ENCODE measurements at places on chromosomes 5 and 9.

DNA sequence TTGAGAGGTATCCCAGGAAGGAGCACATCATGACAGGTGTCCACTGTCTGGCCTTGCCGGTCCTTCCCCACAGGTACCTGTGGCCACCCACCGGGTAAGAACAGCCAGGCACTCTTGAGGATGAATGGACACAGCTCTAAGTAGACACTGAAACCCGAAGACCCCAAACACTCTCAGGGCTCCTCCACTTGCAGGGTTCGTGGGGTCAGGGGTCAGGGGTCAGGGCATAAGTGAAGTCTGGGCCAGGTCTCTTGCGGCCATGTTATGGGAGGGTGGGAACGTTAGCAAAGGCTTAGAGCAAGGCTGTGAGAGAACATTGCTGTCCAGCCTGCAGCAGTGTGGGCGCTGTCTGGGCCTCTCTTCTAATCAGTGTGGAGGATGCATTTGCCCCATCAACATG lies 40.0 kb downstream of the MAPK9 start:
- no peak for DNase-seq

DNA sequence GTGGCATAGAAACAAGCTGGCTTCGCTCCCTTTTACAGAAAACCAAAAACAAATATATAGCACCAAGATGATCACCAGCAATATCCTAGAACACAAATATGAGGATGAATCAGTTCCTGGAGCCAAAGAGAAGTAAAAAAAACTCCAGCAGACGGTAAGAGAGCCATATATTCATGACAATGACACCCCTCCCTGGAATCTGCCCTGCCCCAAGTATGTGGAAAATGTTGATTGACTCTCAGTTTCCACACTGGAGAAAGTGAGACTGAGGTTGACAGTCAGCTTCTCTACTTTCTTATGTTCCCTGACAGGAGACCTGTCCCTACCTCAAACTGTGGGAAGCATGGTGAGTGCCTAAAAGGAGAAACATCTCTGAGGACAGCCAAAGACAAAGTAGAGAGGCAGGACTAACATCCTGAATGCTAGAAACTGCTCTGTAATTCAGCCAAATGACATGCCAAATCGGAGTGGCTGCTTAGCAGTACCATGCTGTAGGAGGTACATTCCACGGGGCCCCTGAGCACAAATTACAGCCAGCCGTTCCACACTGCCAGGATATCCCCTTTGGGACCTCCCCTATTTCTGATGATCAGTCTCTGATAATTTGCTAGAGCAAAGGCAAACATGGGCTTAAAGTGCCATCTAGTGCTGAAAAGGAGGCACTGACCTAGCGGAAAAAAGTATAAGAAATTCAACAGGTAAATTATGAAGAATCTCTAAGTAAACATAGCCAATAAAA lies 424.0 kb upstream of the RGMB start:
- DNase-seq, result peak; percentile 30

DNA sequence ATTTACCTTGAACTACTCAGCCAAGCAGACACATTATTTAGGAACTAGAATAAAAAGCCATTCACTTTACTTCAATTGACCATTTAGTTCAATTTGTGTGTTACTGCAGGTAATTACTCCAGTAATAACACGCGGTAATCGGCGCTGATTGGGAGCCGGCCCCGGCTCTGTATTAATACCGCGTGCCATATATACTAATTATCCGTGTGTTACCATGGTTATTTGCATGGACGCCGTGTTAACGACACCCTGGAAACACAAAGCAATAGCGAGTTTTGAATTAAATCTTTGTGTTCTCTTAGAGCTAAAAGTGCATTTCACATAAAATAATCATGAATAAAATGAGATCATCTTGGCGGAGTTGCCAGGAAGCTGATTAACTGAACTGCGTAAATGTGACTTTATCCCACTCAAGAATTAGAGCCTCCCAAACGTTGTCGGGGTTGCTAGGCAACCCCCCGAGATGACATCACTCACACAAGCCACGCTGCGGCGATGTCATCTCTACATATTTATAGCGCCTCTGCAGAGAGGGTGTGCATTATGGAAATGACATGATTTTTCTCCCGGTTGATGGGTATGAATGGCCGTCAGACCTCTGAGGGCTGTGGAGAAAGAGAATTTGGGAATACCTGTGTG lies 41.4 kb upstream of the RNU6ATAC start:
- no peak for DNase-seq

- DNase-seq, result no peak
Observed at GRCh38 chr5:154251529-154251928, 61.0 kb downstream of the GALNT10 start.

DNA sequence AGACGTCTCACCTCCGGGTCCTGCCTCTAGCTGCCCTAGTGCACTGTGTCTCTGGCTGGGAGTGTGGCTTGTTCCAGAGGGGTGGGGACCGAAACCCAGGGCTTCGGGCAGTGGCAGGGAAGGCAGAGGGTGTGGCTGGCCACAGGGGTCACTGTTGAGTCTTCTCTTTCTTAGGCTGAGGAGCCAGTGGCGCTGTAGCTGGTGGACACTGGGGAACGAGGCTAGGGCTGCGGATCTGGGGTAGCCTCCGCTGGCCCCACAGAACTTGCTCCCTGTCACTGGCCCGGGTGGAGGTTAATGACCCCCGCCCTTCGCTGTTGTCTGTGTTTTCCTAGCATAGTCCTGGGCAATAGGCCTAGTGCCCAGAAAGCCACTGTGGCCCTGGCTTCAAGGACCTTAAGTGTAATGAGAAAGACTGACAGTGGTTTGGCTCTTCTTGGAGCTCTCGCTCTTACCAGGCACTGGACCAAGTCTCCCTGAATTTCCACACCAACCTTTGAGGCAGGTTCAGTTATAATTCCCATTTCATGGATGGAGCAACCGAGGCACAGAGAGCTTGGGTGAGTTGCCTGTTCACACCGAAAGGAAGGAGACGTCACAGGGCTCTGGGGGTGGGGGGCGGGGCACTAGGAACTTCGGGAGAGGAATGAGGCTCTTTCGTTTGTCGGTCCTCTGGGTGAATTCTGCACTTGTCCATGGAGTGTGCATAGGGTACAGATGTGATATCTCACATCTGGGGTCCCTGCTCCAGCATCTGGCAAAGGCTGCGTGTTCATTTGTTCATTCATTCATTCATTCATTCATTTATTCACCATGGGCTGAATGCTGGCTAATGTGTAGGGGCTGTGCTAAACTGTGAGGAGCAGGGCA lies 4.8 kb upstream of the IER5L start:
- no peak for DNase-seq

GRCh38 chr5:142317753-142318152 lies 7.1 kb downstream of the SPRY4 start:
- DNase-seq, result no peak

GRCh38 chr5:142248853-142249462 lies 75.9 kb downstream of the SPRY4 start:
- DNase-seq, result no peak

DNA sequence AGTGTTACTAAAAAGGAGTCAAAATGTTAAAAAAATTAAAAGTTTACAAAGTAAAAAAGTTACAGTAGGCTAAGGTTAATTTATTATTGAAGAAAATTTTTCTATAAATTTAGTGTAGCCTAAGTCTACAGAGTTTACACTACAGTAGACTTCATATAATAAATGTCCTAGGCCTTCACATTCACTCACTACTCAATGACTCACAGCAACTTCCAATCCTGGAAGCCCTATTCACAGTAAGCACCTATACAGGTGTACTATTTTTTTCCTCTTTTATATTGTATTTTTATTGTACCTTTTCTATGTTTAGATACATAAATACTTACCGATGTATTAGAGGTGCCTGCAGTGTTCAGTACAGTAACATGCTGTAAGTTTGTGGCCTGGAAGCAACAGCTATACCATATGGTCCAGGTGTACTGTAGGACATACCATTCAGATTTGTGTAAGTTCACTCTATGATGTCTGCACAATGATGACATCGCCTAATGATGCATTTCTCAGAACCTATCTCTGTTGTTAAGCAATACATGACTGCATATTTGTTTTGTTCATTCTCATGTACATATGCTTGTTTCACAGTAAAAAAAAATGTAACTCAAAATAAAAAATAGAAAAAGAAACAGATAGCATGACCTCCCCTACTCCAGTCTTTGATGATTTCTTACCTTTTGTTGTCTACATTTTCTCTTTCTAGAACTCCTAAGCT lies 64.7 kb downstream of the NR3C1 start:
- DNase-seq, result no peak

DNA sequence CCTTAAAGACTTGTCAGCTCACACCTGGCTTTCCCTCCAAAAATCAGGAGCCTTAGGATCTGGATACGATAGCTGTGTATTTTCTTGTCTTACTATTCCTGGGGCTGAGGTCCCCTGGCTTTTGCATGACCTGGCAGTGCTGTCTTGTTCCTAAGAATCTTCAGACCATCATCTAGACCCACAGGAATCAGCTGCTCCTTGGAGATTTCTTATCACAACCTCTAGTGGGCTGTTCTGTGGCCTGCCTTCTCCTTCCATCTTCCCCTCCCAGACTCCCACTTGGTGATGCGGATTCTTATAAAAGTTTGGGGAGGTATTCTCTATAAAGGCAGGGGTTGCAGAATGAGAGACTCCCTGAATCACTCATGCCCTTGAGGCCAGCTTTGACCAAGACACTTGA lies 21.4 kb downstream of the LCP2 start:
- DNase-seq, result no peak

GRCh38 chr5:175689147-175689991 lies 31.5 kb downstream of the HRH2 start:
- no peak for DNase-seq

- DNase-seq, result no peak
Observed at GRCh38 chr9:137385061-137385655, 37.8 kb downstream of the EXD3 start.

GRCh38 chr9:78609450-78609849 lies 312.5 kb downstream of the PSAT1 start:
- DNase-seq, result no peak

- no peak for DNase-seq
Observed at GRCh38 chr5:143023411-143024096, 253.4 kb downstream of the ARHGAP26 start.

DNA sequence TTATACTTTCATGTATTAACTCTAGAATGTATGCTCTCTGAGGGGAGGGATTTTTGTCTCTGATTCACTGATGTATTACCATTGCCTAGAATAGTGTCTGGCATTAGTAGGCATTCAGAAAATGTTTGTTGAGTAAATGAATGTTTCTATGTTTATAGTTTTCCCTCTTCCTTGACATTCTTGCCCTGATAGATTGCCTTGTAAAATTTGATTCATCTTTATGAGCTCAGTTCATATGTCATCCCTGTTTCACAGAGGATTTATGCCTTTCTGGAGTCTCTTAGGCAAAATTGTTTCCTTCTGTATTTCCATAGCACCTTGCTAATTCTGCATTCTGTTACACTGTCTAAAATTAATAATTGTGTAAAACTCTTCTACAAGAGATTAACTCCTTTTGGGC lies 72.3 kb downstream of the RASA1 start:
- DNase-seq, result no peak

- no peak for DNase-seq
Observed at GRCh38 chr5:166004006-166004405, 2287.4 kb upstream of the WWC1 start.

DNA sequence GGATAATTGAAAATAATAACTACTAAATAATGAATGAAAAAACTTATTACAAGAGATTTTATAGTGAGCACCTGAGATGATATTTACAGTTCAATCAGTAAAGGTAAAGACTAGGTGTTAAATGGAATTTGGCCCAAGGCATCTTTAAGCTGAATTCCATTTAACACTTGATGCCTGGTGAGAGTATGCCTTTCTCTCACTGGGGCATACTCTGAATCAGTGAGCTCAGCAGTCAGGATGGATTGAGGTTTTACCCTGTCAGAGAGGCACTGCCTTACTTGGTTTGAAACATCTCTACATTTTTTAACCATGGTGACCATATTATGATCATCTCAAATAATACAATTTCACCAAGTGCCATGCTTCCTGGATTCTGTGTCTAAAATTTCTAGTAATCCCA lies 1416.3 kb downstream of the MAT2B start:
- no peak for DNase-seq

DNA sequence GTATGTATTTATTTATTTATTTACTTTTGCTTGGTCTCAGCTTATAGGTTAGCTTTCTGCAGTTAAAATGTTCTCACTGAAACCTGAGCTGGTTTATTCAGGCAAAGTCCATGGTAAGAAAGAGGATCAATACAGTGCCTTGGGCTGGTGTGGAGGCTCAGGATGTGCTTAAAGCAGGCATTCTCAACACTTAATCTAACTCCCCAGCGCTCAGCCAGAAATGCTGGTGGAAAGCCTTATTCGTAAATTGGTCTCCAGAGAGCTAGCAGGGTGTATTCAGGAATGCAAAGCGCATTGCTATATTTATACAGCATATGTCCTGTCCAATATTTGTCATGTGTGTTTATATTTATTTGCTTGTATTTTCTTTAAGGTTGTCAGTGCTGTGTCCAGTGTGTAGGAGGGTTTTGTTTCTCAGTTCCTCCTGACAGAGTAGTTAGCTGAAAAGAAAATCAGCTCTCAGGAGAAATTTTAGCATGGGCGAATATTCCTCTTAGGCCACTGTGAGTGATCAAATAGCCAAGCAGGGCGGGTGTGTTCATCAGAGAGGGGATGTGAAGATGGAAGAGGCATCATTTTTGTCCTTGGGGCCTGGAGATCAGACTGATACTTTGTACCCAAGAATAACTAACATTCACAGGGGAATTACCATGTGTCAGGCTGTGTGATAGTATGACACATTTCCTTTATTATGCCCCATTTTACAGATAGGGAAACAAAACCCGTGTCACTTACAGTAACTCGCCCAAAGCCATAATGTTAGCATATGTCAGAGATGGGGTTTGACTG lies 65.8 kb downstream of the DOCK2 start:
- DNase-seq, result no peak

GRCh38 chr5:58760222-58760621 lies 177.3 kb downstream of the RAB3C start:
- DNase-seq, result no peak

DNA sequence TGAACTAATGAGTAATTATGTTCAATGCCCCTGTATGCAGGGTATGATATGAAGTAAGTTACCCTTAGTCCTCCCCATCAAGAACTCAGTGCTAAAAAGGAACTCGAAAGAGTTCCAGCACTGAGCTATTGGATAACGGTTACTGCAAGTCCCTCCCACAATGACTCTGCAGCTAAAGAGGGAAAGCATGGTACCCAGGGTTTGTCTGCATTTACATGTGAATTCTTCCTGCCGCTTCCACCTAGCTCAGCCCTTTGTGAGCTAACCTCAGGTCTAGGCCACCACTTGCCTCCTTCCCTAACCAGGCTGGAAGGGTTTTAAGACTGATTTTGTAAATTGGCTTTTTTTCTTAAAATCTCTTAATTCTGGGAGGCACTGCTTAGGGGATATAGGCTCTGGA lies 376.8 kb downstream of the EBF1 start:
- DNase-seq, result peak; percentile 66

DNA sequence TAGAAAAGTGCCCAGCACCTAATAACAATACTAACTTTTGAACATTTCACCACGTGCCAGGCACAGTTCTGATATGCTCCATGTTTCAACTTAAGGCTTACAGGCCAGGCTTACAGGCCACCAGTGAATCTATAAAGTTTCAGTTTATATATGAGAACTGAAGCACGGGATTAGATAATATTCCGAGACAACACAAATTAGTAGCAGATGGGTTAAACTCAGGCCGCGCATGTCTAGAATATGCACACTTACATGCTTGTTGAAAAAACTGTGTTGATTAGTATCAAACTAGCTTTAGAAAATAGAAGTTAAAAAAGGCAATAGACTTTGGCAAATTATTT lies 587.9 kb downstream of the MTRR start:
- DNase-seq, result no peak

- no peak for DNase-seq
Observed at GRCh38 chr5:102711525-102712385, 43.4 kb upstream of the PAM start.

- no peak for DNase-seq
Observed at GRCh38 chr5:66039296-66039695, 104.8 kb upstream of the SREK1 start.

Measured in NT2/D1 (cell line).